ENCODE measurements at places on chromosomes 6 and 20. TPM values are rescaled to one million over a fixed set of nuclear protein-coding genes. Genes with fewer than 3 reads are reported as not detected.

DNA sequence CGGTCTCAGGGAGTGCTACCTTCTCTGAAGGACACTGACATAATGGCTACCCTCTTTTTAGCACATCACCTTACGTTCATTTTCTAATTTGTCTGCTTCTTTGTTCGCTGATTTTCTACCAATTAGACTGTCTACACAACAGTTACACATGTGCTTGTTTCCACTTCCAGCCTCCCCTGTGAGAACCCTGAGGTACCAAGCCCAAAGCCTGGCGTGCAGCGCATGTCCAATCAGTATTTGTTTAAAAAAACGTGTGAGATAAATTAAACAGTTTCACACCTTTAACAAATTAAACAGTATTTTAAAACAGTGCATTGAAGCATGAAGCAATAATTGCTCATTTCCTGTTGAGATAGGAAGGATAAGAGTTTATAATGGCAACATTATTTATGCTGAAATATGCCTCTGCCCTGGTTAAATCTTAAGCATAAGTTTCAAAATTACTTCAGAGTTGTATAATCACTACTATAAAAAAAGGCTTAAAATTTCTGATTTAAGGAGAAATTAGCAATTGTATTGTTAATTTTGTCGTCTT lies 88.9 kb downstream of the MAP3K5 start:
- no peak for DNase-seq
- H3K4me3 ChIP-seq: no peak overlapping the region
- H3K4me1 ChIP-seq: no peaks in the 10 kb centered on the region
- H3K27me3 ChIP-seq: no peaks in the 10 kb centered on the region

- no peaks in the 10 kb centered on the region for H3K27me3 ChIP-seq
- peaks cover 29% of the 10 kb centered on the region for H3K36me3 ChIP-seq
- H3K4me1 ChIP-seq: no peaks in the 10 kb centered on the region
- DNase-seq: no peak
Observed at GRCh38 chr20:50886184-50886790, 45.0 kb downstream of the ADNP start.

GRCh38 chr20:12893019-12893418 lies 115.8 kb upstream of the SPTLC3 start:
- no peak for DNase-seq
- no peaks in the 10 kb centered on the region for H3K4me1 ChIP-seq
- H3K4me3 ChIP-seq: no peak overlapping the region
- H3K36me3 ChIP-seq: no peaks in the 10 kb centered on the region
- H3K27ac ChIP-seq: no peak overlapping the region

OTOR gene
- not detected for total RNA-seq
